ENCODE measurements at places on chromosomes 5 and 9.

GRCh38 chr5:40150896-40151295, 528.8 kb upstream of the PTGER4 start:
- DNase-seq: no peak

DNA sequence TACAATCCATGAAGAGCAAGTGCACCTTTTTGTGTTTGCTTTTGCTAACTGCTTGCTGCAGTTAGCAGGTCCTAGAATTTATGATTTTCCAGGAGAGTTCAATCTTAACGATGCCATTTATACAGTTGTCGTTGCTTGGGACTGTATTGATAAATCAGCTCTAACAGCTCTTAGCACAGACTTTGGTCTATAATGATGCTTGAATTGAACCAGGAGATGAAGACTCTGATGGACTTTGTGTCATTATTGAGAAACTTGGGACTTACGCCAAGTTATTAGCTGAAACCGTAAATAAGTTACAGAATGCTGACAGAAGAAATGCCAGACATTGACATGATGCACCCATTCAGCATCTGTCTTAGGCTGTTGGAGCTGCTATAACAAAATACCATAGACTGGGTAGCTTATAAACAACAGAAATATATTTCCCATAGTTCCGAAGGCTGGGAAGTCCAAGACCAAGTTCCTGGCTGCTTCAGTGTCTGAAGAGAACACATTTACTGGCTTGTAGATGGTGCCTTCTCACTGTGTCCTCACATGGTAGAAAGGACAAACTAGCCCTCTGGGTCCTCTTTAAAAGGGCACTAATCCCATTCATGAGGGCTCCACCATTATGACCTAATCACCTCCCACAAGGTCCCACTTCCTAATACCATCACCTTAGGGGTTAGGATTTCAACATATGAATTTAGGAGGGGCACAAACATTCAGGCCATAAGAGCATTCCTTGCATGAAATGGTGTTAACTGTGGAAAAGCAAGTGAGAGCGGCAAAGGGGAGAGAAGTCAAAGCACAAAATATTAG, 17.6 kb downstream of the GLRX start:
- no peak for DNase-seq

DNA sequence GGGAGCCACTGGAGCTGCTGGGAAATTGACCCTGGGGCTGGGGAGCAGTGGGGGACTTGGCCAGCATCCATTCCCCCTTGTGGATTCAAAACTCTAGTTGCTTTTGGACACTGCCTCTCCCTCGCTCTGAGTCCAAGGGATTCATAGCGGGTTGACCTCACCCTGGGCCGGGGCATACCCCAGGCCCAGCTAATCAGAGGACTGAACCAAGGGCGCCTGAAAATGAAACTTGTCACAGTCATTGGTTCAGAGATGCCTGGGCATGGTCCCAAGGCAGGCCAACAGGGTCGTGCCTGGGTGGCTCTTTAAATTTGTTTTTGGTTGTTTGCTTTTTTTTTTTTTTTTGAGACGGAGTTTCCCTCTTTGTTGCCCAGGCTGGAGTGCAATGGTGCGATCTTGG, 22.6 kb downstream of the STK10 start:
- DNase-seq: no peak

DNA sequence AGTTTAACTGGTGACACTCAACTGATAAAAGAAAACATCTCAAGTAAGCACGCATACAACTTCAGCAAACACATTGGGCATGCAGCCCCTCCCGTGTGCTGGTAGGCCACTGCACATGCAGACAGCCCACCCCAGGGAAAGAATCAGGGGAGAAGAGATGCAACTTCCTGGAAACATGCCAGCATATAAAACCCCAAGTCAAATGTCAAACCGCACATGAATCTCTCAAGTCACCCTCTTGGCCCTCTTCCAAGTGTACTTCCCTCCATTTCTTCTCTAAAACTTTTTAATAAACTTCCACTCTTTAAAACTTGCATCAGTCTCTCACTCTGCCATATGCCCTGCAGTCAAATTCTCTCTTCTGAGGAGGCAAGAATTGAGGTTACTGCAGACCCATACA, 732.7 kb downstream of the SEMA5A start:
- DNase-seq: no peak

DNA sequence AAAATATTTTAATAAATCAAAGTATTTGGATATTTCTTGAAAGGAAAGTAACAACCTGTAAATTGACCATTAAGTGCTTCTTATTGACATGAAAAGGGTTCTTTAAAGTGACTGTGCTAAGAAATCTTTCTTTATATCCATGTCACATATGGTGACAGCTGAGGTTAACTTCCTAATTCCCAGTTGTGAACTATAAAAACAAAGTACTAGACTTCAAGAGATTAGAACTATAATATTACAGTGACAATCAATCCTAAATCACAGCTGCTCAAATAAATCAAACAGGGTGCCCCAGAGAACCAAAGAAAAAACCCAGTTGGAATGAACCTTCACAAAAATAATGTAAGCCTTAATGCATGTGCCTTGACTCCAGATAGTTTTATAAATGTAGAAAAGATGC, 332.6 kb upstream of the PDE4D start:
- DNase-seq: no peak

- no peak for DNase-seq
Observed at GRCh38 chr9:112162621-112163413, 12.3 kb downstream of the SUSD1 start.

GRCh38 chr5:59049095-59049494, 466.2 kb downstream of the RAB3C start:
- no peak for DNase-seq

- no peak for DNase-seq
Observed at GRCh38 chr5:121968910-121969607, 7.3 kb downstream of the SRFBP1 start.

Data from NCI-H1105 (cell line).